ENCODE measurements at places on chromosomes 7 and 10.
A peak's percentile ranks its signal among the peaks of the same experiment; 100 is the strongest.

DNA sequence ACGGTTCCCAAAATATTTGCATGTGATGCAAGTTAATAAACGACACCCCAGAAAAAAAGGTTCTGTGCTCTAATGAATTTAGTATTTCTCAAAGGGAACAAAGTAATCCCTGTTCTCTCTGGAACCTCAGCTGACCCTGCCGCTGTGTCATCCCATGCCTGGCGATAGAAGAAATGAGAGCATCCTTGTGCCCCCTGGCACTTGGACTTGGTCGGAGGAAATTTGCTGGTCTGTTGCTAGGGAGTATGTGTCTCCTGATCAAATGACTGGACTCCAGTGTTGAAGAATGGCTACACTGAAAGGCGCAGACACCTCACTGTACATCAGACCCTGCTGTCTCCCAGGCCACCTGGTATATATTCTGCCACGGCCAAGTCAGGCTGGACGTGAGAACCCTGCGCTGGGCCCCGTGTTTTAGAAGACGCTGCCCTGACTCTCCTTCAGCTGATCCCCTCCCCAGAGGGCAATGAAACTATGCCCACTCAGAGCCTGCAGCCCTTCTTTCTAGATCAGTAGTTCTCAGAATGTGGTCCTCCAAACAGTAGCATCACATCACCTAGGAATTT is 67.2 kb downstream of the THNSL1 start:
- no peak for DNase-seq

- DNase-seq, result no peak
Measured at GRCh38 chr7:139683137-139683921, 94.5 kb downstream of the HIPK2 start.

DNA sequence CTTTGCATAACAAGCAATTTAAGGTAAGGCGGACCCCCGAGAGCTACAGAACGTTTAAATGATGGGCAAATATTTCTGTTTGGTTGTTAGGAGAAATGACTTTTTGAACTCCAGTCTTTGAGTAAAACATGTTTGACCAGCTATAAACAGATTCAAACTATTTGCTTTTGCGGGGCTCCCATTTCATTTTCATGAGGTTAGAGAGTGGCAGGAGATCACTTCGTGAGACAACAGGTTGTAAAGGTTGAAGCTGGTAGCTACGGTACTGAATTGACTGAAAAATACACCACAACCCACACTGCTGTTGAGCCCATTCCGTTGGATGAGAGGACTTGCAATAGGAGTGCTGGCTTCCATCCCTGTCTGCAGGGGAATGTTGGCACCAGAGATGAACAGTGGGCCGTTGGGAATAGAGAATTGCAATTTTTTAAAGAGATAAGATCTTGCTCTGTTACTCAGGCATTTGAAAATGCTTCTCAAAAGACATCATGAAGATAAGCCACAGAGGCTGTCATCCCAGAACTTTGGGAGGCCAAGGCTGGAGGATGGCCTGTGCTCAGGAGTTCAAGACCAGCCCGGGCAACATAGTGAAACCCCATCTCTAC is 65.7 kb upstream of the CARD11 start:
- no peak for DNase-seq

GRCh38 chr7:116293139-116293538 is 82.8 kb downstream of the TES start:
- no peak for DNase-seq

GRCh38 chr10:29102233-29102632 is 186.6 kb upstream of the LYZL1 start:
- DNase-seq, result no peak

DNA sequence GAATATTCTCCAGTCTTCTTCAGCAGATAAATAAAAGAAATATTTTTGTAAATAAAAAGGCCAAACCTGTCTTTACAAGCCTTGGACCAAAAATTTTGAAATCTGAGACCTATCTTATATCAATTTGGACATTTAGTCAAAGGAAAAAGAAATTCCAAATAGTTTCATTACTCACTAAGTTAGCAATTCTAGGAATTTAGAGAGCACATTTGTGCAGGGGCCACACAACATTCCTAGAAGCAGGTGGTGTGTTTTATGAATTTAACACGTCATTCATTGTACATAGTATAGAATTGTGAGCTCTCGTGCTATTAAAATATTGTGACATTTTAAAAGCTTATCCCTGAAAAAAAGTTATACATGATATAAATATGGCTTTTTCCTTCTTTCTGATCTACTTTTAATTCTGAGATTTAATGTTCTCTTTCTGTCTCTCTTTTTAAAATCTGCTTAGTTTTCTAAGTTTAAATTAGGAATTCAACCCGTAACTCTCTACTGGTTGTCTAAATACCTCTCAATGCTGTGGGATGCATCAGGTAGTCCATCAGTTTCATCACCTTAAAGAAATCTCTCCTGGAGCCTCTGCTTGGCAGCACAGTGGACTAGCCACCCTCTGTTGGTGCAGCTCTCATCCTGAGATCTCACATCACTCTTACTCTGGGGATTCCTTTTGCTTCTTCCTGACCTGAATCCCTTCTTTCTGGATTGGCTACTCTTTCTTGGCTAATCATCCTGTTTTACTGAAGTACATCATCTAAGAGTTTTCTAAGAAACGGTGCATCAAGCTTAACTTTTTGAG is 124.5 kb downstream of the SEMA3E start:
- DNase-seq, result no peak

- DNase-seq, result no peak
Measured at GRCh38 chr10:43699516-43699915, 50.8 kb upstream of the ZNF32 start.

DNA sequence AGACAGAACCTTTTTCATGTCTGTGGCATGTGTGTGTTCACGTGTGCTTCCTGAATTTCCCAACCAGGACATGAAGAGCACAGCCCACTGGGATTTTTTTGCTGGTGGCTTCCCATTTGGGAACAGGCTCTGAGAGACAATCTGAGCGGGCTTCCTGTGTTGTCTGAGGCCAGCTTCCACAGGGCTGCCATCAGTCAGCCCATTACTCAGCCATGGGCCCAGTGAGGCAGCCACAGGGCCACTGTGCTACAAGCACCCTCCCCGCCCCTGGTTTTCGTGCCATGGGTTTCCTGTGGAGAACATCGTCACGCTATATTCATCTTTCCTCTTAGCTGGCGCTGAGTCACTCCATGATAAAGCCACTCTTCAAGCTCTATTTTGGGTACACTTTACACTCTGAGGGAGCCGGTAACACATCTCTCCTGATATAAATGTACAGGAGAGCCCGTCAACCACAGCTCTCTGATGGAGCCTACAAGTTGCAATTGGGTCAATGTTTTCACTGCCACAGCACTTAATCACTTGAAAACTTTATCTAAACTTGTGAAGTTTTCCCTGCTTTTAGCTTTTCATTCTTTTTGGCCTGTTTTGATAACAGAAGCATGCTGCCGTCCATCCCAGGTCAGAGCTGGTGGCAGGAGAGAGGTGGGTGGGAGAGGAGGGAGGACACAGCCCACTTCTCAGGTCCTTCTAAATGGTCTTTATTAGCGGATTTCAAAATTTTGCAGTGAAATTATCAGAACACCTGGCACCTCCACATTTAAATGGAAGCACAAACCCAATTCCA is 96.9 kb downstream of the HIPK2 start:
- DNase-seq, result no peak

DNA sequence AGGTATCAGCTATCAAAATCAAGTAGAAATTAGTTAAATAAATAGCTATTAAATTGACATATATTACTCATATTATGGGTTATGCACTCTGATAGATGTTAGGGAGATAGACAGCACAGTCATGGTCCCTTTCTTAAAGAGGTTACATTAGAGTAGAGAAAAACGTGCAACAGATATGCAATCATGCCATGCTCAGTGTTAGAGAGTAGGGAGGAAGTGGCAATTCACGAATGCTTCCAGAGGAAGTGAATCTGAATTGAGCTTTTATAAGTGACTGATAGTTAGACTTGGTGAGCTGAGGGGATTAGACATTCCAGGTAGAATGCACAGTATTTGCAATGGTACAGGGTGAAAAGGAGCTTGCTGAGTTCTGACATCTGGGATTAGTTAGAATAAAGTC is 349.8 kb downstream of the NXPH1 start:
- no peak for DNase-seq

DNA sequence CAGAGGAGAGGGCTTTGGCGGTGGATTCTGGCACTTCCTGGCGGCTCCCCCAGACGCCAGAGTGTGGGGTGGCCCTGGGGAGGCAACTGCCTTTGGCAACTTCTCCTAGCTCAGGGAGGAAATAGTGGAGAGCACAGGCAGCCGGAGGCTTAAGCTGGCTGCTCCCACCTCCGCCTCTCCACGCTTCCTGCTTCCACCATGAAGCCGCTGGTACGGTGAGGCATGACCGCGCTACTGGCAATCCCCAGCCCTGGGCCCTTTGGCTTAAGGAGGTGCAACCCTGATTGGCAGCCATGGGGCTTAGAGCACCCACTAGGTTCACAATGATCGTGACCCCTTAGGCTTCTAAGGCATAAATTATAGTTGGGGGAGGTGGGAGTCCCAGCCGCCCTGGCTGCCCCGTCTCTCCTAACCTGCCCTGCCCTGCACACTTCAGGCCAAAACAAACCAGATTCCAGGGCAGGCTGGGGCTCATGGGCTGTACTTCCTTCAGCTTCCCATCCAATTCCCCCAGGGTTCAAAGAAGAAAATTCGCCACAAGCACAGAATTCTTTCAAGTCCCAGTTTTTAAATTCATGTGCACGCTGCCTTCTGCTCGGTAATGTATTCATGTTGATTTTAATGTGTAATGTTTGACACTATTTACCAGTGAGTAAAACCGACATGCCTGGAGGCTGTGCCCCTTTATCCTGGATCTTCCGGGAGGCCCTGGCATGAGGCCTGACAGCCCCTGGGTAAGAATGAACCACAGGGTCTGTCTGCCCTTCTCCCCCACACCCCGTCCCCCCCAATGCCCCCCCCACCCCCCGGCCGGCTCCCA is 90.7 kb upstream of the LRRC4 start:
- peak; percentile 59 for DNase-seq

DNA sequence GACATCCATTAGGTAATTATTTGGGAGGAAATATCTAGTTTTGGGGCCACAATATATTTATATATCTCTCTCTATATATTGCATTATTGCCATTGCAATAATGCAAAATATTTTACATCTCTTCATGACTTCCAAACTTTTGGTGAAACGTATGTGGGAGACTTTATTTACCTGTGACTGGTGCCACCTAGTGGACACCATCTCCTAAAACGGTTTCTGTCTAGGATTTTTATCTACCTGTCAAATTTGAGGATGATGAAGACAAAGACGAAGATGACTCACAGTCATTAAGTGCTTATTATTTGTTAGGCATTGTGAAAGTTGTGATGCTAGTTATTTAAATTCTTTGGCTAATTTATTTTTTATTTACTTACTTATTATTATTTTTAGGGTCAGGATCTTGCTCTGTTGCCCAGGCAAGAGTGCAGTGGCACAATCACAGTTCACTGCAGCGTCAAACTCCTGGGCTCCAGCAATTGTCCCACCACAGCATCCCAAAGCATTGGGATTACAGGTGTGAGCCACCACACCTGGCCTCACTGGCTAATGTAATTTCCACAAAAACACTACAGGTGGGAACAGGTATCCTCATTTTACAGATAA is 18.7 kb upstream of the CBLL1 start:
- peak; percentile 27 for DNase-seq

- peak; percentile 79 for DNase-seq
Measured at GRCh38 chr10:110226926-110227641, 19.7 kb downstream of the MXI1 start.

DNA sequence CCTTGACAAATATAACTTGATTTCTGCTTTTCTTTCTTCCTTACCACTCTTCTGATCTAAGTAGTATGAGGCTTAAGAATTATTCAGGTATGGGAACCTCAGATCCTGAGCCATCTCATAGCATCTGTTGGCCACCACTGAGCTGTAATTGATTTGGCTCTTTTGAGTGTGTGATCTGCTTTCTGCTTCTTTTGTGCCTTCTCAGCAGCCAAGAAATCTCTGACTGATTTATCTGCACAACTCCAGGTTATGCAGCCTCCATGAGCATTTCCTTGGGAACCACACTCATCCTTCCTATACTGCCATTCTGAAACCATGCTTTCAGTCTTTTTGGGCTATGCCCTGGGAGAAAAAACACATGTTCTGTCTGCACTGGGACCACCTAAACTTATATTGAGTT is 178.0 kb upstream of the FAM3C start:
- DNase-seq, result no peak

- DNase-seq, result no peak
Measured at GRCh38 chr10:115949282-115949844, 323.6 kb downstream of the GFRA1 start.

DNA sequence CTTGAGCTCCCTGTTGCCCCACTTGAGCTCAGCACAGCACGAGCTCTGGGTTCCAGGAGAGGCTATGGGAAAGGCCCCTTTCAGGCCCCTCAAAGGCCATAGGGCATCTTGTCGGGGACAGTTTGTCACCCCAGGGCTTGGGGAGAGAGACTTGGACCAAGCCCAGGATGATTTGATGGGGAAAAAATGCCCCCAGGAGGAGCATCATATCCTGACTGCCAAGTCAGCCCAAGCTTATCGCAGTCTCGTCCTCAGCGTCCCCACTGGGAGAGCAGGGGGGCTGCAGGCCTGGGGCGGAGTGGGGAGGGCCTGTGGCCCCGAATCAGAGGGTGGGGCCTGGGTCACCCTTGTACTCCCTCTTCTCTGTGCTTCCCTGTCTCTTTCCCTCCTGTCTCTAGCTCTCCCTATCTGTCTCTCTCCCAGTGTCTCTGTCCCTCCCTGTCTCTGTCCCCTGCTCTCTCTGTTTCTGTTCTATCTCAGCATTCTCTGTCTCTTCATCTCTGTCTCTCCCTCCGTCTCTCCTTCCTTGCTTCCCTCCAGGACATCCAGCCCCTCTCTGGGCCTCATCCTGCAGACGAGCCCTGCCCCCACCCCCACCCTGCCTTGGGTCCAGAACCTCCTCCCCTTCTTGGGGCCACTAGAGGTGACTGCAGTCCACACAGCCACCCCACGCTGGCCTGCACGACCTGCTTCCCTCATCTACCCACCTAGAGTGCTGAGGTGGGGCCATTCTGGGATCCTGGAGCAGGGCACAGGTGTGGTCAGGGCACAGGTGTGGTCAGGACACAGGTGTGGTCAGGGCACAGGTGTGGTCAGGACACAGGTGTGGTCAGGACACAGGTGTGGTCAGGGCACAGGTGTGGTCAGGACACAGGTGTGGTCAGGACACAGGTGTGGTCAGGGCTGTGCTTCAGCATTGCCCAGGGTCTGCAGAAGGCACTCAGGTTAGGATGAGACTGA is 17.3 kb upstream of the GRIFIN start:
- DNase-seq, result no peak

DNA sequence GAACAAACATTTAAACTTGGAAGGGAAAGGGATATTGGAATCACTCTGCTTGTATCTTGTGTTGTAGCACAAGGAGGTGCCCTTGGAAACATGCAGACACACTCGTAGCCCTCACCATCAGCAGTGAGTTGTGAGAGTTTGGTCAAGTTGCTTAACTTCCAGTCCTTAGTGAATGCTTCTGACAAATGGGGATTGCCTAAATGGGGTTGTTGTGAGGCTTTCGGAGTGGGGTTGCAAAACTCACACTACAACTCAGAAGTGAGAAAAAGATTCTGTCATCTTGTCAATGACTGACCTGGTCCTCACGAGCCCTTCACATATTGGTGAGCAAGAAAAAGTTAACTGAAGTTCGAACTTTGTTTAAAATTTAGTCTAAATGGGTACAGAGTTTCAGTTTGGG is 29.0 kb upstream of the GSDME start:
- no peak for DNase-seq

All from nephron progenitor cell (in vitro differentiated cells).